Dermis blood vessel endothelial cell (primary cell): ENCODE measurements at places on chromosomes 1 and 21. TPM values are rescaled to one million over a fixed set of nuclear protein-coding genes. Genes with fewer than 3 reads are reported as not detected.

GRCh38 chr21:31358158-31358557 is 14.1 kb upstream of the TIAM1 start:
- DNase-seq, result no peak

The SLFNL1 gene
- 0.19 and 0.51 TPM in 2 replicates for total RNA-seq

DNA sequence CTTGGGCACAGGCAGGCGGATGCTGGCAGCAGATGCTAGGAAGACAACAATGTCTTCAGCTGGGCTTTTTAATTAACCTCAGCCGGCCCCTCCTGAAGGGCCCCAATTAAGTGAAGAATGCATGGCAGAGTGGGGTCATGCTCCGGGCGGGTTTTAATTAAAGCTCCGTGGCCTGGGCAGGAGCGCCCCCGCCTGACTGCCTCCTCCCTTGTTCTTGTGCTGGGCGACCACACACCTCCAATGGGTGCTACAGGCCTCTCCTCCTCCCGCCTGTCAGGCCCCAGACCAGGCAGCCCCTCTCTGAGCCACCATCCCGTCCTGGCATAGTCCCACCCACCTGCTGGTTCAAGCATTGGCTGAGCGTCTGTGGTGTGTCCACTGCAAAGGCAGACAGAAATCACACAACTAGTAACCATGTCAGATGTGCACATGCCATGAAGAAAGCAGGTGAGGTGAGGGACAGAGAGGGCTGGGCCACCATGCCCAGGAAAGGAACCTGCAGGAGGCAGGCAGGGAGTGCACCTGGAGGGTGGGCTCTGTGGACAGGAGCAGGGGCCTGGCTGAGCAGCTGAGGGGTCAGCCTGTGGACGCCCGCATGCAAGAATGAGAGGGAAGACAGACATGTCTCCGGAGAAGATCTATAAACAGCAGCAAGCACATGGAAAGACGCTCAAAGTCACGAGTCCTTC is 8.5 kb upstream of the ARF1 start:
- peak; percentile 34 for DNase-seq

The STUM gene
- 0.19 and 0.34 TPM in 2 replicates for total RNA-seq

DNA sequence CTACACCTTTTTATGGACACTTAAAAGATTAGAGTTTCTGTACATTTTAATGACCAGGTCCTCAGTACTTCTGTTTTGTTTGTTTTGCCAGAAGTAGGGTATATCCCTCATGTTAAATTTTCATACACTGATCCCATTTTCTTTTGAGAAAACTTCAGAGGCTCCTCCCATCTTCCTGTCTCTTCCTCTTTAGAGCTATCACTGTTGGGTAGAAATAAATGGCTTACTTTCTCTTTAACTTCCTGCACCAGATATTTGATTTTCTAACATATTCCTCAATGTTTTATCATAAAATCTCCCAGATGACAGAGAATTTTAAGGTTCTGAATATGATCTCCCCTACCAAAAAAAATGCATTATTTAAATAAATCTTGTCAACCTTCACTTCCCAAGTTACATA is 23.4 kb downstream of the VAV3 start:
- DNase-seq, result no peak

The CR1L gene
- 0.14 TPM in 1 of 2 replicates, not detected in the other for total RNA-seq

DNA sequence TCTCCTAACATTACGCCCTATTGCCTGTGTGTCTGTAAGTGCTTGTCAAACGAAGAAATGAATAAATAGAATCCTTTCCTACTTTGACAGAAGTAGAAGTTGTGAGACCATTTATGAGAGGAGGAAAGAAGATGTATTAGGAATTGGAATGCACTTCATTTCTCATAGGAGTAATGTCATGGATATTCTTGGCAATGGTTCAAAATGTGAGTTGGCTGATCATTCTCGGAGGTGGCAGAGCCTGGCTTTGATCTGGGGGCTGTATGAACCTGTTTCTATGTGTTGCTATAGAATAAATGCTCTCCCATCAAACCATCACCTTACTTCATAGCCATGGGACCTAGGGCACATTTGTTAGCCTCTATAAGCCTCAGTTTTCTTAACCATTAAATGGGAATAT is 10.1 kb upstream of the SERBP1 start:
- peak; percentile 47 for DNase-seq

DNA sequence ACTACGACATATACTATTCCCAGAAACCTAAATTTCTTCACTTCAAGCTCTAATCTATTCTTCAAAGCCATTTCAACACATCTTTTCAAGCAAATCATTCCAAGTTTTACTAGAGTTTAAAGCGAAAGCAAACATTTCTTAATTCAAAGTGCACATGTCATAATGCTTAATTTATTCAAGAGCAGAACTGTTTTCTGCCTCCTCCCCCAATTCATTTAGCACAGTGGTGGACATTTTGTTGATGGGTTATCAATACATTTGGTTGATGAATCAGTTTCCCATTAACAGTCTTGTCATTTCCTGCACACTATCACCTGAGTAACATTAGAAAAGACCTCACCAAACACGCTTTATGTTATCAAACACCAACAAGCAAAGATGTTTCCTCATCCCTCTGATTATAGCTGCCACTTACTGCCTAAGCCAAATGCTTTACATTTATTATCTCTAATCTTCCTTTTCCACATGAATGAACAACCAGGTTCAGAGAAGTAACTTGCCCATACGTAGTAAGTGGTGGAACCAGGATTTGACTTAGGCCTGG is 2.0 kb downstream of the SRSF4 start:
- peak; percentile 36 for DNase-seq

DNA sequence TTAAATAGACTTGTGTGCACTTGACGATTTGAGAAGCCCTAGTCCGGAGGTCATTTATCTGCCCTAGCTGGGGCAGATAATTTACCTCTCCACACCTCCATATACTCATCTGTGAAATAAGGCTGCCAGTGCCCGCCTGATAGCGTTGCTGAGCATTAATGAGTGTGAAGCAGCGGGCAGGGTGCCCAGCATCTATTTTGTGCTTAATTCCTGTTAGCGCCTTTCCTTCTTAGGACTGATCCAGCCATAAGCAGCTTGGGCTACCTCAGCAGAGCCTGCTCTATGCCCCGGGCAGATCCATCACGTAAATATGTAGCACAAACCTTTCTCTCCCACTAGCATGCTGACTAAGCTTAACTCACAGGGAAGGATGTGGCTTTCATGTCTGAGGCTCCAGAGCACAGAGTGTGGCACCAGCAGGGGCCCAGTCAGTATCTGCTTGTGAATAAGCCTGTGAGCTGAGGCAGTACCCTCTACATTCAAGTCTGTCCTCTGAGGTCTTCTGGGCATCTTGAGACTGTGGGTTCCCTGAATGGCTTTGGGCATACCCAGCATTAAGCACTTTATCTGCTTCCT is 21.5 kb upstream of the RNF187 start:
- DNase-seq, result no peak

The LRRC40 gene
- total RNA-seq, result 28.2 and 36.6 TPM in 2 replicates

- DNase-seq, result no peak
Observed at GRCh38 chr1:163970699-163971098, 588.3 kb upstream of the PBX1 start.

The PRAMEF1 gene
- not detected in 2 replicates for total RNA-seq

DNA sequence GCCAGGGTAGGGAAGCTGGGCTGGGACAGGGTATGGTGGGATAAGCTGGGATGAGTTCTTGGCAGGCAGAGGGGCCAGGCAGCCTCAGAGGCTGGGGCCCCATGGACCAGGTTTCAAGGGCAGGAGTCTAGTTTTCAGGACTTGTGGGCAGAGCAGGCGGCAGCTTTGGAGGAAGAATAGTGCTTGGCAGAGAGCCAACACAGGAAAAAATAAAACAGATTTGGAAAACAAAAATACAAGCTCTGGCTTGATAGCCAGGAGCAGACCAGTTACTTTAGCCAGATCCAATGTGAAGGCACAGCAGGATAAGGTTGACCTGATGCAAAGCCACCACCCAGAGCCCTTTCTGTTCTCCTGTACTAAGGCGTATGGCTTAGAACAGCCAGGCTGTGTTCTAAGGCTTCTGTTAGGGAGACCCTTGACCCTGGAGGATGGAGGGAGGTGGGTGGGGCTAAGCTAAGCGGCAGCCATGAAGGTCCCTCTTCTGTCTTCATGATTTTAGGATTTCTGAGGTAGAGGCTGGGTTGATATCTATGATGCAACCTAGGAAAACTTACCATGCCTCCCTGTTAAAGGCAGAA is 5.5 kb downstream of the TRAF5 start:
- DNase-seq, result peak; percentile 23

DNA sequence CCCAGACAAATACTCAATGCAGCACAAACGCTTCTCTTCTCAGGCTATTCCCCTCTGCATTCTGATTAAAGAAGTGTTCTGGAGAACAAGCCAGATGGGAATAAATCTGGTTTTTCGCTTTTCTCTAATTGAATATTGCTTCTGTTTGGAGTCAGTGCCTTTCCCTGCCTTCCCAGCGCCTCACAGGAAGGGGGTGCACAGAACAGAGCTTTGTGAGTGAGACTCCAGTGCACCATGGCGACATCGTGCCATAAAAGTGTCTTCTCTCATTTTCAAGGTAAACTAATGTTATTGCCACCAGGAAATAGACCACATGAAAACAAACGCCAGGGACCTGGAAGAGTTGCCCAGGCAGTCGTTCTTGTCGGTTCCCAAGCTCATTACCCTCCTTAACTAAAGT is 43.6 kb upstream of the SLC45A1 start:
- DNase-seq, result no peak

- no peak for DNase-seq
Observed at GRCh38 chr1:5231541-5232315, 577.3 kb downstream of the AJAP1 start.
